Mesothelial cell of epicardium (in vitro differentiated cells): ENCODE measurements at places on chromosomes 16 and 17. TPM values are rescaled to one million over a fixed set of nuclear protein-coding genes. Genes with fewer than 3 reads are reported as not detected.
A peak's percentile ranks its signal among the peaks of the same experiment; 100 is the strongest.

- no peak for DNase-seq
These were observed 31.2 kb downstream of the XYLT1 start for GRCh38 chr16:17439580-17439979.

GRCh38 chr17:21119247-21119918 lies 7.4 kb upstream of the DHRS7B start:
- peak; percentile 68 for DNase-seq

GRCh38 chr17:45061606-45062205 lies 589 bp downstream of the NMT1 start:
- DNase-seq, result no peak

DNA sequence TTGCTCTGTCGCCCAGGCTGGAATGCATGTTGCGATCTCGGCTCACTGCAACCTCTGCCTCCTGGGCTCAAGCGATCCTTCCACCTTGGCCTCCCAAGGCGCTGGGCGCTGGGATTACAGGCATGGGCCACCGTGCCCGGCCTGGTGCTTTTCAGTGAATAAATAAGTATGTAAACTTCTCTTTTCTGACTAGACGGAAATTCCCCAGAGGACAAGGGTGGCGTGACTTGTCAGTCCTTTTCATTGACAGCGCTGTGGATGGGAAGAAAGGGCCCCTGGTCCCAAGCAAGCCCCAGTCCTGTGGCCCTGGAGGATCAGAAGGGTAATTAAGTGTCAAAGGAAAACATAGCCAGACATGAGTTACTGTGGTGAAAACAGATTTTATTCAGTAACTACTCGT lies 9.6 kb upstream of the SPN start:
- no peak for DNase-seq

GRCh38 chr17:29557085-29557738 lies 9.6 kb downstream of the ABHD15 start:
- DNase-seq, result no peak

DNA sequence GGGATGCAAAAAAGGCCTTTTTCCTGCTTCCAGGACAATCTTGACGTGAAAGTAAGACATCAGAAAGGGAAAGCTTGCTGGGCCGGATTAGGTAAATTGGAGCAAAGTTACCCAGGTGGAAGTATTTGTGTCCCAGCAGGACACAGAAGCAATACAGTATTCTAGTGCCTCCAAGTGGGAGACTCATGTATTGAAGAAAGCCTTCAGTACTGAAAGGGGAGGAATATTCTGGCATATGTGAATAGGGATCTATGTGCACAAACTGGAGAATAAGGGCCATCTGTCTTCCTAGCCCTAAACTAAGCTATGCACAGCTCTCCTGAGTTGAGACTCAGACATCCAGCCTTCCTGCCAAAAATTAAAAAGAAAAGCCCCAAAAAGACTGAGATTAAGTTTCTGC lies 327.3 kb upstream of the CDH8 start:
- no peak for DNase-seq

The SDR42E2 gene
- 0.09 TPM in 2 of 3 replicates, not detected in the other for total RNA-seq

The ITGB4 gene
- 112 to 117 TPM (median 116 TPM) in 3 replicates for total RNA-seq

The PYDC1 gene
- total RNA-seq, result not detected in 3 replicates

The GUCY2D gene
- total RNA-seq, result 0.34 to 0.75 TPM (median 0.69 TPM) in 3 replicates
